ENCODE measurements at places on chromosomes 2 and 18. TPM values are rescaled to one million over a fixed set of nuclear protein-coding genes. Genes with fewer than 3 reads are reported as not detected.
A peak's percentile ranks its signal among the peaks of the same experiment; 100 is the strongest.

- no peaks in the 10 kb centered on the region for H3K36me3 ChIP-seq
- no peaks in the 10 kb centered on the region for H3K4me1 ChIP-seq
- no peaks in the 10 kb centered on the region for H3K27me3 ChIP-seq
- DNase-seq = no peak
- no peak overlapping the region for H3K4me3 ChIP-seq
Observed at GRCh38 chr18:58344861-58345463, 283.9 kb downstream of the ALPK2 start.

DNA sequence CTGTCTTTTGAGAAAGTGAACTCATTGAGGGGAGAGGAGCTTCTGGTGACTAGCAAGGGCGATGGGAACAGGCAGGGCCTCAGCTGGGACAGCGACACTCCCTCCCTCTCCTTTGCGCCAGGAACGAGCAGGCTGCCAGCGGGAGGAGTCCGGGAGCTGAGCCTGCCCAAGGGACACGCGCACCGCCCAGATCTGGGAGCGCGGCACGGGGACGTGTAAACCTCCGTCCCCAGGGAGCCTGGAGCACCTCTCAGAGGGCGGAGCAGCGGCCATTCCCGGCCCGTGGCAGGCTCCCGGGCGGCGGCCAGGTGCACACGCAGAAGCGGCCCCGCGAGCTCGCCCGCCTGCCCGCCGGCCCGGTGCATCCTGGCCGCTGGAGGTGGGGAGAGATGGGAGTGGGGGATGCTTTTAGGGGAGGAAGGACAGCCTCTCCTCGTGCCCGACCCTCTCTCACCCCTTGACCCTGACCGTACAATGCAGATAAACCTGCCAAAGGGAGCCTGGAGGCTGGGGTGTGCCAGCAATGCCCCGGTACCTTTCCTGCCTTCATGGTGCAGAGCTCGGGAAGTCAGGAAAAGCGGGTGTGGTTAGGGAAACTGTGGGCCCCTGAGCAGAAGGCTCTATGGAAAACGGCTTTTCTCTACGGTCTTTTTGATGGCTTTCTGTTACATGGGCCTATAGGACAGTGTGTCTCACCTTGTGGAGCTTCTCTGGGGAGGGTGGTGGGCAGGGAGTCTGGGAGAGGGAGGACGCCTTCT, 2.2 kb downstream of the AQP4 start:
- H3K4me1 ChIP-seq = peaks cover 10% of the 10 kb centered on the region
- peak; percentile 62 for DNase-seq
- peak overlapping the region; percentile 40 for H3K4me3 ChIP-seq
- H3K27ac ChIP-seq = no peak overlapping the region
- no peaks in the 10 kb centered on the region for H3K36me3 ChIP-seq
- peaks cover 16% of the 10 kb centered on the region for H3K27me3 ChIP-seq

Gene PKDCC
- total RNA-seq = 64.8 TPM

DNA sequence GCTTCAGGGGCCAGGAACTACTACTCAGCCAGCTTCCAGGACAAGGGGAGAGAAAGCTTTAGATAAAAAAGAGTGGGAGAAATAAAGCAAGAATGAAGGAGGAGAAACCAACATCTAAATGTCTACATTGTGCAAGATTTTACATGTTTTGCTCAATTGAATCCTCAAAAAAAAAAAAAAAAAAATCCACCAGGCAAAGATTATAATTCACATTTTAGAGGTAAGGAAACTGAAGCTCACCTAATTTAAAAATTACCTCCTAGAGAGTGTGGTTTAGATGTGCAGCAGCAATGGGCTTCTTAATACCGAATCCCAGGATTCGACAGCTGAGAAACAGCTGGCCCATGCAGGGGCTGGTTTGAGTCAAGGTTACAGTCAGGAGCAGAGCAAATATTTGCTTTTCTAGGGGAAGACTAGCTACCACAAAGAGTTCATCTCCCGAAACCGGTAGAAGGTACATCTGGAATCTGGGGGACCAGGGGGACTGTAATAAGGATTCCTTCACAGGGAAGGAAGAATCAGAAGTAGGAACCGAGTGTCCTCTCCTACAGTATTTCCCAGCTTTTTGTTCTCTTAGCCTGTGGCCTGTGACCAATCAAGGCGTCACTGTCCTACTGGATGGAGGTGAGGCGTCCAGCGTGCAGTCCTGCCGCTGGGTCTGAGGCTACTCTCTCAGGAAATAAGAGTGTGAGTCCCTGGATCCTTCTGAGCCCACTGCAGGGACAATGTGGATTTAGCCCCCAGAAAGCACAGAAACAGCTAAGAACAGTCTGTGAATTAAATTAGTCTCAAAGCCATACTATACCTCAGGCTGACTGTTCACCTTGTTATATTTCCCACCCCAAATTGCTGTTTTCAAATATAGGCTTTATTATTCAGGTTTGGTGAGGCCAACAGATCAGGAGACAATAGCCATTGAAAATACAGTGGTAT, 42.3 kb downstream of the IL1R2 start:
- H3K36me3 ChIP-seq = no peaks in the 10 kb centered on the region
- H3K27ac ChIP-seq = no peak overlapping the region
- DNase-seq = no peak
- H3K4me1 ChIP-seq = peaks cover 8% of the 10 kb centered on the region

GRCh38 chr2:235088496-235088921, 136.7 kb downstream of the SH3BP4 start:
- peak overlapping the region; percentile 80 for H3K27ac ChIP-seq
- no peaks in the 10 kb centered on the region for H3K36me3 ChIP-seq
- H3K27me3 ChIP-seq = no peaks in the 10 kb centered on the region
- H3K4me3 ChIP-seq = peak overlapping the region; percentile 27
- peaks cover 13% of the 10 kb centered on the region for H3K4me1 ChIP-seq
- DNase-seq = no peak

- H3K4me1 ChIP-seq = no peaks in the 10 kb centered on the region
- H3K27me3 ChIP-seq = no peaks in the 10 kb centered on the region
- H3K4me3 ChIP-seq = no peak overlapping the region
- no peak for DNase-seq
- no peak overlapping the region for H3K27ac ChIP-seq
Observed at GRCh38 chr2:190663839-190664238, 15.0 kb downstream of the NAB1 start.

Gene FARSB
- total RNA-seq = 8.3 TPM

GRCh38 chr18:74994502-74995418, 214.2 kb downstream of the PTGR3 start:
- no peak overlapping the region for H3K27ac ChIP-seq
- no peaks in the 10 kb centered on the region for H3K4me1 ChIP-seq
- H3K27me3 ChIP-seq = no peaks in the 10 kb centered on the region
- no peak for DNase-seq

GRCh38 chr2:64237266-64237665, 93.0 kb upstream of the PELI1 start:
- no peak overlapping the region for H3K27ac ChIP-seq
- no peaks in the 10 kb centered on the region for H3K4me1 ChIP-seq
- no peaks in the 10 kb centered on the region for H3K27me3 ChIP-seq

- H3K36me3 ChIP-seq = peaks cover 100% of the 10 kb centered on the region
- no peak overlapping the region for H3K4me3 ChIP-seq
- peak; percentile 62 for DNase-seq
Observed at GRCh38 chr2:28411166-28411755, 18.6 kb downstream of the FOSL2 start.

DNA sequence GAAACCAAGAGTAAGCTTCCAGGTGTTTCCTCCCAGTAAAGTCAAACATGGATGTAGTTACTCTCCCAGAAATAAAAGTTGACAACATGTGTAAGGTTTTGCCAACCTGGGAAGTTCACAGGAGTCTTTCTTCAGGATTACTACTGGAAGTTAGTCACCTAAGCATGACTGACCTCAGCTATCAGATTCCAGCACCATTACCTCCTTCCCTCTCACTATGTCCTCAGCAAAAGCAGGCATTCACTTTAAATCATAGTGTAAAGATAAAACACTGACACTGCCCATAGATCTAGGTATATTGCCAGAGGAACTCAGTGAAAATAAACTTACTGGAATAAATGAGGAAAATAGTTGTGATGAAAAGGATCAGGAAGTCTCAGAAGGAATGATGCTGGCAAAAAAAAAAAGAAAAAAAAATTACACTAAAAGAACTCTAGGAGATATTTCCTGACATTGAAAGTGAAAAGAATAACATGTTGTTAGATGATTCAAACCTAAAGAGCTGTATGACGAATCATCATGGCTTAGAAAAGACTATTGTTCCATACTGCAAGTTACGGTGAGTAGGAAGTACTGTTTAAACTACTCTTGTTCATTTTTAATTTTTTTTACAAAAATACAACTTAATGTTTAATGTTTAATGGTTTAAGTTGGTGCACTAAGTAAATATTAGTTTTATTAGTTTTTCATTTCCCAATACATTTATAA, 484.5 kb upstream of the ZNF804A start:
- H3K27me3 ChIP-seq = no peaks in the 10 kb centered on the region
- no peak for DNase-seq
- H3K36me3 ChIP-seq = no peaks in the 10 kb centered on the region
- no peak overlapping the region for H3K27ac ChIP-seq
- no peaks in the 10 kb centered on the region for H3K4me1 ChIP-seq
- H3K4me3 ChIP-seq = no peak overlapping the region

GRCh38 chr2:136361521-136361920, 243.6 kb upstream of the CXCR4 start:
- H3K27me3 ChIP-seq = no peaks in the 10 kb centered on the region
- DNase-seq = no peak
- no peak overlapping the region for H3K4me3 ChIP-seq
- no peaks in the 10 kb centered on the region for H3K36me3 ChIP-seq
- no peak overlapping the region for H3K27ac ChIP-seq
- H3K4me1 ChIP-seq = no peaks in the 10 kb centered on the region

DNA sequence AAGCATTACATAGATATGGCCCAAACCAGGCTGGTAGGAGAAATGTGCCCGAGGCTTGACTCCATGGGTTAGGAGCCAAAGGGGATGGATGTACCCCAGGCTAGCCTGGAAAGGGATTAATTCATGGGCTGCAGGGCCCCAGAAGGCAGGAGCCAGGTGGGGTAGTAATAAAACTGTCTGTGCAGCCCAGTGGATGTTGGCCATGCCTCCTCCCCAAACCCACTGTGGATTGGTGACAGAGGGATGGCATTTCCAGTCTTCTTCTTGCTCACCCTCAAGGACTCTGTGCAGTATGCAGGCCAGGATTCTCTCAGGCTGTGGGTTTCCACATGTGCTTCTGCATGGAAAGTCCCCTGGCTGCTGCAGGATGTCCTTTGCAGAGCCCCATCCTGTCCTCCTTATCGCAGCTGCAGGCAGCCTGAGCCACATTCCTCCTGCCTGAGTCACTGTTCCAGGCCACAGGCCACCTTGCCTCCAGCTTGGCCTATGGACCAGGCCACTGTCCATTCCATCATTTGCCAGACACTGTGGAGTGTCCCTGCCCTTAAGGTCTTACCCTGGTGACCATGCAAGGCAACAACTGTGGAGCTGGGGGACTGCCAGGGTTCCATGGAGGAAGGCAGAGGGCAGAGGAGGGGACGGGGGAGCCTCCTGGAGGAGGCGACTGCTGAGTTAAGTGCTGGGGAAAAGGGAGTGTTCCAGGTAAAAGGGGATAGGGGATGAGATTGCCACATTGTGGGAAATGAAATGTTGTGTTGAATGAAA, 38.9 kb downstream of the INO80C start:
- peak overlapping the region; percentile 70 for H3K27ac ChIP-seq
- peaks cover 48% of the 10 kb centered on the region for H3K4me1 ChIP-seq
- DNase-seq = peak; percentile 74
- no peaks in the 10 kb centered on the region for H3K27me3 ChIP-seq
- no peaks in the 10 kb centered on the region for H3K36me3 ChIP-seq

DNA sequence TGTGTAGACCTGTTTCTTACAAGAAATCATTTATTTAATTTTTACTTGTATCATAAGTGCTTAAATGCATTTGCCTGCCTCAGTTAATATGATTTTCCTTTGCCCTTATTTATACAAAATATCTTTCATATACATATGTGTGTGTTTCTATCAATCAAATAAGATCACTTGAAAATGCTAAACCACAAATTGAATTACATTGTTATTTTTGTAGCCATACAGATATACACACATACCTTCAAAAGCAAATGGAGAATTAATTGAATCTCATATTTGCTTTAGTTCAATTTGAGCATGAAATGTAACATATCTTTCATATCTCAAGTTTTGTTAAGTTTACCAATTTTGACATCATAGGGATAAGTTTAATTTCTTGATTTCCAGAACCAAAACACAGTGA, 755.8 kb upstream of the PIK3C3 start:
- no peak overlapping the region for H3K4me3 ChIP-seq
- H3K27me3 ChIP-seq = no peaks in the 10 kb centered on the region
- H3K27ac ChIP-seq = no peak overlapping the region
- H3K36me3 ChIP-seq = no peaks in the 10 kb centered on the region
- H3K4me1 ChIP-seq = no peaks in the 10 kb centered on the region

Gene LIPG
- 4.4 TPM for total RNA-seq

DNA sequence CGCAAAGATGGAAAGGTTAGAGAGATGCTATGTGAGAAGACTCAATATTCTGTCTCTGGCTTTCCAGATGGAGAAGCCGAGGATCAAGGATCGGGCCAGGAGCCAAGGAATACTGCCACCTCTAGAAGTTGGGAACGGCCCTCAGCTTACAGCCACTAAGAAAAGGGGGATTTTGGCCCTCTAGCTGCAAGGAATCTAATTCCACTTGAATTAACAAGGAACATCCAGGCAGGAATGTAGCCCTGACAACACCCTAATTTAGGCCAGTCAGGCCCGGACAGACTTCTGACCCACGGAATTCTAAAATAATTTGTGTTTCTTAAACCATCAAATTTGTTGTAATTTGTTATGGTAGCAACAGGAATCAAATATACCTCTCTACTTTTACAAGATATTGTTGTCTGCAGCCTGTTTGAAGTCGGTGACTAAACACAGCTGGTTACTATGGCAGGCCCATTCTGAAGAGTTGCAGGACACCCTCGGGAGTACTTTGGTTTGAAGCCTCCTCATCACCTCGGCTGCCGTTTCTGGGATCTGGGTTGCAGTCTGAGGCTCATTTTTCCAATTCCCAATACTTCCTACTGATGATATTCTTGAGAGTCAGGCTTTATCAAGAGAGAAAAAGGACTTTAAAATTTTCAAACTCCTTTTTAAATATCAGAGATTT, 1131.2 kb downstream of the TSN start:
- no peaks in the 10 kb centered on the region for H3K27me3 ChIP-seq
- H3K4me3 ChIP-seq = no peak overlapping the region
- peak overlapping the region; percentile 43 for H3K27ac ChIP-seq
- no peaks in the 10 kb centered on the region for H3K36me3 ChIP-seq
- H3K4me1 ChIP-seq = peaks cover 9% of the 10 kb centered on the region

- no peak for DNase-seq
- H3K27me3 ChIP-seq = no peaks in the 10 kb centered on the region
- peak overlapping the region; percentile 72 for H3K27ac ChIP-seq
- no peak overlapping the region for H3K4me3 ChIP-seq
- H3K36me3 ChIP-seq = no peaks in the 10 kb centered on the region
Observed at GRCh38 chr2:172931256-172931894, 144.3 kb upstream of the MAP3K20 start.

GRCh38 chr2:224904381-224904780, 137.9 kb downstream of the DOCK10 start:
- H3K4me3 ChIP-seq = no peak overlapping the region
- H3K4me1 ChIP-seq = no peaks in the 10 kb centered on the region
- no peaks in the 10 kb centered on the region for H3K36me3 ChIP-seq
- no peak for DNase-seq
- no peak overlapping the region for H3K27ac ChIP-seq
